ENCODE measurements at places on chromosomes 5 and 9.

DNA sequence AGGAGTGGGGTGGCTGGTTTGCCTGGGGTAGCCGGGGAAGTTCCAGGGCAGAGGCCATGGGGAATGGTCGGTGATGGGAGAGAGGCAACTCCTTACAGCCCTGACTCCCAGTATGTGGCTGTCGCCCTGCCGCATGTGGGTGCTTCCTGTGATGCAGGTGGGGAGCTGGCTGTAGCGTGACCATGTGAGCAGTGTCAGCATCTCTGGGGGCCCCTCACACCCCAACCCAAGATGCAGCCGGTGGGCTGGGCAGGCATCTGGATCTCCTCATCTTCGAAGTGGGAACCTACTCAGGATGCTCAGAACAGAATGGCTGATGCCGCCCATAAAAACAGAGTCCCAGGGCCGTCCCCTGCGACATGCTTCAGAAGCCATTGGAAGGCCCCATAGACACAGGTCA is 45.0 kb downstream of the BARX1 start:
- no peak for DNase-seq

GRCh38 chr9:95057101-95057500 is 260.4 kb downstream of the FANCC start:
- no peak for DNase-seq

- no peak for DNase-seq
These were observed 674.6 kb upstream of the SEMA6A start for GRCh38 chr5:117249086-117249815.

- no peak for DNase-seq
These were observed 24.2 kb downstream of the LRRTM2 start for GRCh38 chr5:138850865-138851435.

- DNase-seq = no peak
These were observed 240.1 kb upstream of the RASA1 start for GRCh38 chr5:87027570-87027969.

DNA sequence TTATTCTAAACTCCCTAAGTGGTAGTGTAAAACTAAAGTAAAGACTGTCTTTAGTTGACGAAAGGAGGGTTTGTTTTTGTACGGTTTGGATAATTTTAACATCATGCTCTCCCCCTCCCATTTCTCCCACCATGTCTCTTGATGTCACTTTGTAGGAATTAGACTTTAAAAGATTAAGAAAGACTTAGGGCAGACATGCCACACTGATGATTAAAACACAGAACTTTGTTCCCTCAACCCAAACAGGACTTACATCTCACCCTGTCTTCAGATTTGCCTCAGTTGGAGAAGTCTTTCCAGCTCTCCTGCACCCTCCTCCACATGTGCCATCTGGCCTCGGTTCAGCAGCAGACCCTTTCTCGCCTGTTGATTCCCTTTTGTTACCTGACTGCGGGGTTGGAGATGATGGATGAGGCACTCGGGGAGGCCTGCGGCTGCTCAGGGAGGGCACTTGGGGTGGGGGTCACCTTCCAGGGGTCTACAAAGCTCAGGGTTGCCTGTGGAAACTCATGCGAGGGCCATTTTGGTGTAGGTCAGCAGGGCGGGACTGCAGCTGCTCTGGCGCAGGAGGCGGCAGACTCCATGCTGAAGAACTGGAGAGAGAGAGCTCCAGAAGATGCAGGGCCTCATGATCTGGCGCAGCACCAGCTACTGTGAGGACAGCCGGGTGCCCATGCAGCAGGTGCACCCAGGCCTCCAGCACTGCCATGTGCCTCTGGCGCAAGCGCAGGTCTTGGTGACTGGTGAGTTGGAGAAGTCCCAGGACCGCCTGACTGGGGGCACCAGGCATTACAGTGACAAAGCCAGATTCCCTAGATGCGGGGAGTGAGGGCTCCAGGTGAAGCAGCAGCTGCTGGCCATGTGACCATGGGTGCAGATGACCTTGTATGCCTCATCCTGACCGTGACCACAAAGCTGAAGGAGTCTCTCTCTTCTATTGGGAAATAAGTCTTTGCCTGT is 24.5 kb upstream of the EXOC3 start:
- DNase-seq = no peak

- DNase-seq = no peak
These were observed 27.3 kb upstream of the CEP72 start for GRCh38 chr5:584846-585245.

- no peak for DNase-seq
These were observed 206.4 kb downstream of the ENC1 start for GRCh38 chr5:74433896-74434829.

GRCh38 chr9:98698856-98699255 is 9.9 kb downstream of the GABBR2 start:
- DNase-seq = no peak

DNA sequence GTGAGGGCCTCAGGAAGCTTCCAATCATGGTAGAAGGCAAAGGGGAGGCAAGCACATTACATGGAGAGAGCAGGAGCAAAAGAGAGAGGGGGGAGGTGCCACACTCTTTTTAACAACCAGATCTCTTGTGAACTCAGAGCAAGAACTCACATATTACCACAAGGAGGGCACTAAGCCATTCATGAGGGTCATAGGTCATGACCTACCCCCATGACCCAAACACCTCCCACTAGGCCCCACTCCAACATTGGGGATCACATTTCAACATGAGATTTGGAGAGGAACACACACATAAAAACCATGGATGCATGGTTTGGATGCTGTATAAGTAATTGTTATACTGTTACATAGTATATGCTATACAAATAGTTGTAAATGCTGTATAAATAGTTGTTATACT is 17.5 kb downstream of the POLK start:
- DNase-seq = no peak

DNA sequence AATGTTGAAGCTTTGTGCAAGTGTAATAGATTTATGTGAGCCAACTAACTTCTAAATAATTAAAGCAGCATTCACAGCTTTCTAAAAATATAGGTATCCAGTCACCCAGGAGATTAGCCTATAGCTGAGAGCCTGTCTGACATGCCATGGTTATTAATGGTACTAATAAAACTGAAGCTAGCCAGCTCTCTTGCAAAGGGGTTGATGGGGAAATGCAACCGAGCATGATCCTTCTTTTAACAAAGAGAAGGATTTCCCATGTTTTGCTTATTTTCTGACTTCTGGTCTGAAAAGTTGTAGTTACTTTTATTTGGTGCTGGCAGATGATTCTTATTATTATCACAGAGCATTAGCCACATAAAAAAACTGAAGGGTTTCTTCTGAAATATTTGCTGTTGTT is 488.7 kb upstream of the CYLC2 start:
- DNase-seq = no peak

DNA sequence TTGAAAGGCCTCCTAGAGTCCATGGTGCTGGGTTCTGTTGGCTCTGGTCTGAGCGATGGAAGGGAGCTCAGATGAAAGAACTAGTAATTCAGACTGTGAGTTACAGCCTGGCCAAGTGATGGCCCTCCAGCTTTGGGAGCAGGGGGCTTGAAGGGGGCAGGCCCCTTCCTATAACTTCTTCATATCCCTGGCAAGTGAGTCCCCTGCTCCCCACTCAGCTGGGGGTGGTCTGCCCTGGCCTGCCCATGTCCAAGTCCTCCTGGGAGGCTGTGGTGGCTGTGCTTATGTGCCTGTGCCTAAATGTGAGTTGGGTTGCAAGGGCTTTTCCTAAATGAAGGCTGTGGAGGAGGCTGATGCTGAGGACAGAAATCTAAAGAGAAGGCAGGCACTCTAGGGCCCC is 80.1 kb downstream of the MACROH2A1 start:
- no peak for DNase-seq

- DNase-seq = no peak
These were observed 213.0 kb downstream of the SMARCA2 start for GRCh38 chr9:2228132-2228531.

Measured in stimulated activated effector memory CD8-positive, alpha-beta T cell treated with anti-CD3 and anti-CD28 coated beads, Interleukin-12 subunit alpha, Interleukin-12 subunit beta, amount 100 ng/mL, for 72 hours (primary cell).